ENCODE measurements at places on chromosomes 5 and 9. TPM values are rescaled to one million over a fixed set of nuclear protein-coding genes. Genes with fewer than 3 reads are reported as not detected.

The SPINK6 gene
- total RNA-seq = not detected

The SLC6A19 gene
- total RNA-seq = not detected

The ZNF79 gene
- 6.6 TPM for total RNA-seq

The STPG3 gene
- not detected for total RNA-seq

The PCDHGA10 gene
- 5.1 TPM for total RNA-seq

The TSPAN17 gene
- 43.8 TPM for total RNA-seq

The DNAI1 gene
- not detected for total RNA-seq

The GLRA1 gene
- total RNA-seq = not detected

The LCN12 gene
- 0.40 TPM for total RNA-seq

The BTNL3 gene
- not detected for total RNA-seq

The KIF4B gene
- total RNA-seq = 0.05 TPM

The CTXN3 gene
- total RNA-seq = not detected

The S100Z gene
- total RNA-seq = not detected

The GGTA1 gene
- total RNA-seq = not detected

The ROPN1L gene
- 3.1 TPM for total RNA-seq

The ARL15 gene
- 21.9 TPM for total RNA-seq

The PCDHB13 gene
- 0.17 TPM for total RNA-seq

The CTNND2 gene
- total RNA-seq = not detected

The QRFP gene
- not detected for total RNA-seq

The SH3PXD2B gene
- 8.3 TPM for total RNA-seq

The NHP2 gene
- 146 TPM for total RNA-seq

The ADGRD2 gene
- not detected for total RNA-seq

The DNAJC25 gene
- 12.2 TPM for total RNA-seq

The TMEM203 gene
- 42.8 TPM for total RNA-seq

The MOB3B gene
- total RNA-seq = 1.4 TPM

The CLIC3 gene
- total RNA-seq = 1.9 TPM
